Kidney glomerular epithelial cell (primary cell): ENCODE measurements at places on chromosomes 12 and 14.

GRCh38 chr12:26623136-26623535 lies 209.9 kb downstream of the ITPR2 start:
- no peak for DNase-seq

- DNase-seq = no peak
Measured at GRCh38 chr12:132429602-132429945, 60.4 kb upstream of the FBRSL1 start.

DNA sequence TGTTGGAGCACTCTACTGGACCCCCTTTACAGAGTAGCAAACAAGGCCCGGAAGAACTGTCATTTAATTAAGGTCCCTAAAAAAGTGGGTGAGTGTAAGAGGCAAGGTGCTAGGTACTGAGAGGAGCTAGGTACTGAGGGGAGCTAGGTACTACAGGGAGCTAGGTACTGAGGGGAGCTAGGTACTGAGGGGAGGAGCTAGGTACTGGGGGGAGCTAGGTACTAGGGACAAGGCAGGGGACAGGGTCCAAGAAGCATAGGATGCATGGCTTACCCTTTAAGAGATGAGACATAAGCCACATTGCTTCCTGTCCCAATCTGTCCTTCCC lies 4.9 kb downstream of the KRT5 start:
- DNase-seq = no peak

GRCh38 chr14:103072595-103073366 lies 11.2 kb upstream of the LBHD2 start:
- DNase-seq = peak; percentile 96

GRCh38 chr12:98821866-98822265 lies 176.8 kb downstream of the APAF1 start:
- DNase-seq = no peak

- DNase-seq = no peak
Measured at GRCh38 chr12:39081910-39082309, 176.5 kb upstream of the CPNE8 start.

GRCh38 chr12:110180591-110181005 lies 56.4 kb downstream of the IFT81 start:
- DNase-seq = peak; percentile 22

DNA sequence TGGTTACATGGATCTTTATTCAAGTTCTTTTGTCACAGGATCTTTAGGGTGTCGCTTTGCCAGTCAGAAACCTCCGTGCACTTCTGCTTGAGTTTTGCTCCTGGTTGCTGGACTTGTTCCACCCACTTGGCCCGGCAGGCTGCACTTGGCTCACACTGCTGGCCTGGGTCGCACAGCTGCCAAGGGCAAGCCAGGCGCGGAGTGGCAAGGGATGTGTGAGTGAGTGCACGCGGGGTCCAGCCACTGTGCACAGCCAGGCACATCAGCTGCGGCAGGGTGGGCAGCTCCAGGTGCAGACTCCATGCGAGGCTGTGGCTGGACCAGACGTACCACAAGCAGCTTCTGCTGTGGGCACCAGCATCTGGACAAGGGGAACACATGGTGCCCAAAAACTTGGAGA lies 76.6 kb downstream of the DERA start:
- DNase-seq = no peak

DNA sequence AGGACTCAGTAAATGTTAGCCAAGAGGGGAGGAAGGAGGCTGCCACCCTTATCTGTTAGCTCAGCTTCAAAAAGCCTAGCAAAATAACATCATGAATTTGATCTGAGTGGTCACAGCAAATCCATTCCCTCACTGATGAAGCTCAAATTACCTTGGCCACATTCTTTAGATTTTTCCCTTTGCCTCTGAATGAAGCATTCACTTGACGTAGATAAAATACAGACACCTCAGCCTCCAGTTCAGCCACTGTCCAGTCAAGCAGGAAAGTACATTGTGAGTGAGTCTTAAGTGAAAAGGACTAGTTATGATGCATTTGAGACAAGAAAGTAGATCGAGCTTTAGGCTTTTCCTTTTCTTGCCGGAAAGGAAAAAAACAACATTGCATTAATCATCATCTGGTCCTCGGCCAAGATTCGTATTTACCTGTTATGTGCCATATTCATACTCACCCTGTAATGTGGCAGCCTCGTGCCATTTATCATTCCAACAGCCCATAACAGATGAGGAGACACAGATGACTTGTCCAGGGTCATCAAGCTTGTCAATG lies 146.5 kb downstream of the ETV6 start:
- peak; percentile 94 for DNase-seq

DNA sequence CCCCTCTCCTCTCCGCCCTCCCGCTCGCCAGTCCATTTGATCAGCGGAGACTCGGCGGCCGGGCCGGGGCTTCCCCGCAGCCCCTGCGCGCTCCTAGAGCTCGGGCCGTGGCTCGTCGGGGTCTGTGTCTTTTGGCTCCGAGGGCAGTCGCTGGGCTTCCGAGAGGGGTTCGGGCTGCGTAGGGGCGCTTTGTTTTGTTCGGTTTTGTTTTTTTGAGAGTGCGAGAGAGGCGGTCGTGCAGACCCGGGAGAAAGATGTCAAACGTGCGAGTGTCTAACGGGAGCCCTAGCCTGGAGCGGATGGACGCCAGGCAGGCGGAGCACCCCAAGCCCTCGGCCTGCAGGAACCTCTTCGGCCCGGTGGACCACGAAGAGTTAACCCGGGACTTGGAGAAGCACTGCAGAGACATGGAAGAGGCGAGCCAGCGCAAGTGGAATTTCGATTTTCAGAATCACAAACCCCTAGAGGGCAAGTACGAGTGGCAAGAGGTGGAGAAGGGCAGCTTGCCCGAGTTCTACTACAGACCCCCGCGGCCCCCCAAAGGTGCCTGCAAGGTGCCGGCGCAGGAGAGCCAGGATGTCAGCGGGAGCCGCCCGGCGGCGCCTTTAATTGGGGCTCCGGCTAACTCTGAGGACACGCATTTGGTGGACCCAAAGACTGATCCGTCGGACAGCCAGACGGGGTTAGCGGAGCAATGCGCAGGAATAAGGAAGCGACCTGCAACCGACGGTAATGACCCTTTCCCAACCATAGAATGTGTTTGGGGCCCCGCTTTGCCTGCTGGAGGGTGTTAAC lies 615 bp downstream of the CDKN1B start:
- peak; percentile 57 for DNase-seq

DNA sequence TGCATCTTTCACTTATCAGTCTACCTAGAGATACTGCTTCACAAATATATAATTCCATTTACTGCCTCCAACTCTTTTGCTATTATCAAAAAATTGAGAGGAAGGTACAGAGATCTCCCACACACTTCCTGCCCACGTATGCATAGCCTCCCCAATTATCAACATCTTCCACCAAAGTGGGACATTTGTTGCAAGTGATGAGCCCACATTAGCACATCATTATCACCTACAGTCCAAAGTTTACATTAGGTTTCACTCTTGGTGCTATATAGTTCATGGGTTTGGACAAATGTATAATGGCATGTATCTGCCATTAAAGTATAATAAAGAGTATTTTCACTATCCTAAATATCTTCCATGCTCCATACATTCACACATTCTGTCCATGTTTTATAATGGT lies 66.3 kb downstream of the SLC2A13 start:
- no peak for DNase-seq

GRCh38 chr12:52496054-52496453 lies 3.0 kb upstream of the KRT6A start:
- DNase-seq = peak; percentile 24

DNA sequence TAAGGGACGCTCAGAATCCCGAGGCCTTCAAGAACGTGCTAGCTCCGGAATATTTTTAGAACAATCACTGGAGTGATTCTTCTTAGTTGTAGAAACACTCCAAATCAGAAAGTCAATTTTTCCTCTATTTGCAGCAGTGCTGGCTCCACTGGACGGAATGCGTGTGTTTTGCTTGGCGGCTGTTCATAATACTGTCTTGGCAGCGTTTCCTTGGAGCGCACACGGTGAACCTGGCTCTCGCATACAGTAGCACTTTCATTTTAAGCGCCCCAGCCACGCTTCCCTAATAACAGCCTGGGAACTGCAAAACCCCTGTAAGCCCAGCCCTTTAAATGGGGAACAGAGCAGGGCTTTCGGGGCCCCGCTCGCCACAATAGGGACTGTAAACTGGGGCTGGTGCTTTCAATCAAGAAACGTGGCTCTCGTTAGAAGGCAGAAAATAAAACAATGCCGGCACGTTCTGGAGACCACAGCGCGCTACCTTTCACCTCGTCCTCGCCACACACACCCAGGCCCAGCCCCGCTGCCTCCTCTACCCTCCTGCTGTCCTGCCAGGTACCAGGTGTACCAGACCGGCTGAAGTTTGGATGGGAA lies 79.9 kb downstream of the BCL11B start:
- DNase-seq = peak; percentile 27

DNA sequence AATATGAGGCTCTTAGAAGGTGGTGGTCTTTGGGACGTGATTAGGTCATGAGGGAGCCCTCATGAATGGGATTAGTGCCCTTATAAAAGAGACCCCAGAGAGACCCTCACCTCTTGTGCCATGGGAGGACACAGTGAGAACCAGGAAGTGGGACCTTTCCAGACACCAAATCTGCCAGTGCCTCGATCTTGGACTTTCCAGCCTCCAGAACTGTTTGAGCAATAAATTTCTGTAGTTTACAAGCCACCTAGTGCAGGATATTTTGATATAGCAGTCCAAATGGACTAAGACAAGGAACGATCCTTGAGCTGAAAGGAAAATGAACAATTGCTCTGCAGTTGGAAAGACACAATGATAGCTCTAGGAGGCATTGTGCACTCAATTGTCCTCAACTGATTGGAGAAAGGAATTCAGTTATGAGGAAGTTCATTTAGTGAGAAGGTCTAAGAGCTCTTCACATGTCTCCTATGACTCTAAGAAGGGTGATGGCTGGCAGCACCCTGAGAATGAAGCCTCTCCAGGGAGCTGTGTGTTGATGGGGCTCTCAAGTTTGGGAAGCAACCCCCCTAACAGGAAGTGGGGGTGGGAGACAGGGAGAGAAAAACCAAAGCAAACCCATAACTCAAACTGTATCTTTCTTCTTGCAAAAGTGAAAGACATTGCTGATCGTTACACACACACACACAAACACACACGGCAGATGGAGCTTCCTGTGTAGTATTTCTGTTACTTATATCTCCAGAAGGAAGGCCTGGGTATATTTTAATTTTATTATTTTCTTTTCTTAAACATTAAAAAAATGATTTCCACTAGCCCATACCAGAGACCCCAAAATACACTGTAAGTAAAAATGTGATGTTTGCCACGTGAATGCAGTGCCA lies 21.0 kb downstream of the CHST11 start:
- DNase-seq = no peak

- no peak for DNase-seq
Measured at GRCh38 chr12:124732275-124733075, 131.2 kb downstream of the SCARB1 start.

- DNase-seq = no peak
Measured at GRCh38 chr12:59873136-59873535, 277.3 kb downstream of the SLC16A7 start.

- DNase-seq = no peak
Measured at GRCh38 chr12:115160271-115161128, 476.5 kb upstream of the TBX3 start.

- no peak for DNase-seq
Measured at GRCh38 chr12:122908915-122909314, 13.0 kb upstream of the VPS37B start.

DNA sequence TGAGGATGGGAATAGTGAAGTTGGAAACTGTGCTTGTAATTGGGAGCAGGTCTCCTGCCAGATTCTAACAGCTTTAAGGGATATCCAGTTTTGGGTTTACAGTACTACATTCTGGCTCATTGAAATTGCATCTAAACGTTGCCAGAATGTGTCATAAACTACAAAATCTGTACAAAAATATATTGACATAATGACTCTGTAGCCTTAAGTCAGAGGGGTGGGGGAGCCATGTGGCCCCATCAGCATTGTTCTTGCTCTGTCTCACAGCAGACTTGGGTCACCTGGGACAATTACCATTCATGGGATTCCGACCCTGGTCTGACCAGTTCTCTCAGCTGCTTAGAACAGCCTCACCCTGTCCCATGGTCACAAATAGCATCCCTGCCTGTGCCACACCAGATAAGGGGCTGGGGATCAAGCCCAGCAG lies 43.3 kb upstream of the MED13L start:
- DNase-seq = no peak

DNA sequence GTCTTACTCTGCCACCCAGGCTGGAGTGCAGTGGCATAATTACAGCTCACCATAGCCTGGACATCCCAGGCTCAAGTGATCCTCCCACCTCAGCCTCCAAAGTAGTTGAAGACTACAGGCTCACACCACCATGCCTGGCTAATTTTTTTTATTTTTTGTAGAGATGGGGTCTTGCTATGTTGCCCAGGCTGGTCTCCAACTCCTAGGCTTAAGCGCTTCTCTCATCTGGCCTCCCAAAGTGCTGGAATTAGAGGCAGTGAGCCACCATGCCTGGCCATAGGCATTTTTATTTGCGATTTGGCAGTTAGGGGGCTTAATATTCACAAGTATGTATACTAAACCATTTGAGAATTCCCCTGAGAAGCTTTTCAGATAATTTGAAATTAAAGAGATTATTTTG lies 19.1 kb downstream of the PNMA1 start:
- no peak for DNase-seq
